ENCODE measurements at places on chromosomes 2 and 18.

GRCh38 chr2:232876161-232876977, 6.3 kb downstream of the SNORC start:
- no peak for DNase-seq

GRCh38 chr2:120430957-120431356, 85.0 kb downstream of the INHBB start:
- no peak for DNase-seq

DNA sequence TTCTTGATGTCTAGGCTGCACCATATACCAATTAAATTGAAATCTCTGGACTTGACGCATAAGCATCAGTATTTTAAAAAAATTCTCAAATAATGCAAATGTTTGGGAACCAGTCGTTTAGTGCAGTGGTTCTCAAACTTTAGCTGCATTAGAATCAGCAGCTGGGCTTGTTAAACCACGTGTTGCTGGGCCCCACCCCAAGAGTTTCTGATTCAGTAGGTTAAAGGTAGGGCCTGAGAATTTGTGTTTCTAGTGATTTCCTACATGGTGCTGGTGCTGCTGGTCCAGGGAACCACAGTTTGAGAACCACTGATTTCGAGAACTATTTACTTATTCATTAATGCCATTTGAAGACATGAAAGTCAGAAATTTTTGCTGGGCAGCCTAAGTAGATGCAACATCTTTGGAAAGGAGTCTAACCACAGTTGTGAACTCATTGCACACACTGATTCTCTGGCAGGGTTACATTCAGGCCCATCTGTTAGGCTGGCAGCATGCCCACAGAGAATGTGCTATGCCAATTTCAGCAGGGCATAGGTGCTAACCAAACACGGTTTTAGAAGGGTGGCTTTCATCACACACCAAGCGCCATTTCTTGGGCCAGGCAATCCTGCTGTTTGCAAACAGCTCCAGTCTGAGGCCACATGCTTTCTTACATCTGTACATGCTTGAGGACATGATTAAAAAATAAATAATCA, 26.4 kb upstream of the ATP5MC3 start:
- DNase-seq: no peak

DNA sequence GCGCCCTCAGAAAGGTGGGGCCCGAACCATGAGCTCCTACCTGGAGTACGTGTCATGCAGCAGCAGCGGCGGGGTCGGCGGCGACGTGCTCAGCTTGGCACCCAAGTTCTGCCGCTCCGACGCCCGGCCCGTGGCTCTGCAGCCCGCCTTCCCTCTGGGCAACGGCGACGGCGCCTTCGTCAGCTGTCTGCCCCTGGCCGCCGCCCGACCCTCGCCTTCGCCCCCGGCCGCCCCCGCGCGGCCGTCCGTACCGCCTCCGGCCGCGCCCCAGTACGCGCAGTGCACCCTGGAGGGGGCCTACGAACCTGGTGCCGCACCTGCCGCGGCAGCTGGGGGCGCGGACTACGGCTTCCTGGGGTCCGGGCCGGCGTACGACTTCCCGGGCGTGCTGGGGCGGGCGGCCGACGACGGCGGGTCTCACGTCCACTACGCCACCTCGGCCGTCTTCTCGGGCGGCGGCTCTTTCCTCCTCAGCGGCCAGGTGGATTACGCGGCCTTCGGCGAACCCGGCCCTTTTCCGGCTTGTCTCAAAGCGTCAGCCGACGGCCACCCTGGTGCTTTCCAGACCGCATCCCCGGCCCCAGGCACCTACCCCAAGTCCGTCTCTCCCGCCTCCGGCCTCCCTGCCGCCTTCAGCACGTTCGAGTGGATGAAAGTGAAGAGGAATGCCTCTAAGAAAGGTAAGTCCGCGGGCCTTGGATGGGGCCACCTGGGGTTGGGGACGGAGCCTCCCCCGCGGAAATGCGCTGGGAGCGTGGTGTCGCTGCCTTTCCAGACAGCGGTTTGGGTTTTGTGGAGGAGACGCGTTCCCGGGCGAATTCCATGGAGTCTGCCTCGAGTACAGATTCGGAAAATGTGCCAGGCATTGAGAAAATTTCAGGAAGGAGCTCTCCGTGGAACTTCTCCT, 559 bp downstream of the HOXD1 start:
- DNase-seq: no peak

- no peak for DNase-seq
These were observed 88.9 kb upstream of the CRIM1 start for GRCh38 chr2:36266536-36267121.

All from activated CD8-positive, alpha-beta memory T cell treated with anti-CD3 and anti-CD28 coated beads, Interleukin-2, amount 50 U/mL, for 4 hours (primary cell).